Epithelial cell of proximal tubule (primary cell): ENCODE measurements at places on chromosomes 11 and 22. TPM values are rescaled to one million over a fixed set of nuclear protein-coding genes. Genes with fewer than 3 reads are reported as not detected.

The TRIM48 gene
- not detected in 2 replicates for total RNA-seq

The TIGD3 gene
- total RNA-seq: 0.75 and 1.2 TPM in 2 replicates

The DEPDC5 gene
- total RNA-seq: 5.4 and 10.3 TPM in 2 replicates

The MB gene
- not detected in 2 replicates for total RNA-seq

The F2 gene
- 0.17 TPM in 1 of 2 replicates, not detected in the other for total RNA-seq

The MISFA gene
- total RNA-seq: 0.36 and 1.3 TPM in 2 replicates

The GNAZ gene
- total RNA-seq: 5.6 and 10.3 TPM in 2 replicates
